ENCODE measurements at places on chromosomes 3 and 15.

DNA sequence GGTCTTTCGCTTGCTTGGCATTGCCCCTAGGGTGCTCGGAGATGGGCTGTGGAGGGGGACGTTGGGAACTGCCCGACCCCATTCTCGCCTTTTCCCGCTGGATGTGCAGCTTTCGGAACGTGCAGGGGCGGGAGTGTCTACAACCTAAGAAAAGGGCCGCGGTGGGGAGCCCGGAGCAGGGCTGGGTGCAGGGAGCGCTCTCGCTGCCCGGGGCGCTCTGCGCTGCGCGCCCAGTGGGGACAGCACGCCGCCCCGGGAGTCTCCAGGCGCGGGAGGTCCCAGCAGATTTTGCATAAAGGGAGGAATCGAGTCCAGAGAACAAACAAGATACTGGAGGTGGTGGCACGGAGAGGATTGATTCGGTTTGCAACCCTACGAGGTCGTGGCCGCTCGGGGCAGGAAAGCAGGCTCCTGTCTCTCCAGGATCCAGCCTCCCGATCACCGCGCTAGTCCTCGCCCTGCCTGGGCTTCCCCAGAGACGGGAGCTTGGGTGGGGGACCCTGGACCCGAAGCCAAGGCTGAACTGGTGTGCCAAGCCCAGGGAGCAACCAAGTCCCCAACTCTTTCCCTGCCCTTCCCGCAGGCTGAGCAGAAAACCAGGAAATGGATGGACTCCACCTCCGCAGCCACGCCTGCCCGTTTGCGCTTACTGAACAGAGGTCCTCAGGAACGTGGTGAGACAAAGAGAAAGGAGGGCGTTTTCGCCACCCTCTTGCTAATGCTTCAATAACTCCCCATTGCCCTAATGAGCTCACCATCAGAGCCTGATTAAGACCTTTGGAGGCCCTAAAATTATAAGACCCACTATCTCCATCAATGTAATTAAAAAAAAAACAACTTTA, 59.7 kb downstream of the NOX5 start:
- DNase-seq = no peak

- no peak for DNase-seq
Observed at GRCh38 chr3:148852271-148852992, 12.7 kb upstream of the CPA3 start.

- no peak for DNase-seq
Observed at GRCh38 chr15:74392451-74392830, 25.0 kb upstream of the CYP11A1 start.

DNA sequence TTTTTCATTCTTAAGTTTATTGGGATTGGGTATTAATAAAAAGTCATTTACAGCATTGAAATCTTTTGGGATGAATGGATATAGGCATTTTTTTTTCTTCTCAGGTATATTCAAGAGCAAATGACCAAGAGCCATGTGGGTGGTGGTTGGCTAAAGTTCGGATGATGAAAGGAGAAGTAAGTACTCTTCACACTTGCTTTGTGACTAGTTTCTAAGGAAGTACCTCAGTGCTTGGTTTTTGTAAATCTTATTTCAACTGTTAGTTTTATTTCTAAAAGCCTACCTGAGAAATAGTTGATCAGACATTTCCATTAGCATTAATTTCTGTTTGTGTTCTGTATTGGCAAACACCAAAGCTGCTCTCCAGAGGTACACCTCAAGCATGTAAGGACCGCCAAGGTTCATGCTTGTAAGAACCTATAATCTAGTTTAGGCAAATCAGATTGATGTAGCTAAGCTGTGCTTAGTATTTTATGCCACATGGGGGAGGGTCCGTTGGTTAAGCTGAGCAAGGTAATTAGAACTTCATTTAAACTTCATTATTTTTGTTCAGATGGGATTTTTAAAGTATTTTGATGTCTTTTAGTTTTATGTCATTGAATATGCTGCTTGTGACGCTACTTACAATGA, 35.4 kb downstream of the FXR1 start:
- no peak for DNase-seq

GRCh38 chr3:144104679-144105078, 133.1 kb downstream of the DIPK2A start:
- no peak for DNase-seq

DNA sequence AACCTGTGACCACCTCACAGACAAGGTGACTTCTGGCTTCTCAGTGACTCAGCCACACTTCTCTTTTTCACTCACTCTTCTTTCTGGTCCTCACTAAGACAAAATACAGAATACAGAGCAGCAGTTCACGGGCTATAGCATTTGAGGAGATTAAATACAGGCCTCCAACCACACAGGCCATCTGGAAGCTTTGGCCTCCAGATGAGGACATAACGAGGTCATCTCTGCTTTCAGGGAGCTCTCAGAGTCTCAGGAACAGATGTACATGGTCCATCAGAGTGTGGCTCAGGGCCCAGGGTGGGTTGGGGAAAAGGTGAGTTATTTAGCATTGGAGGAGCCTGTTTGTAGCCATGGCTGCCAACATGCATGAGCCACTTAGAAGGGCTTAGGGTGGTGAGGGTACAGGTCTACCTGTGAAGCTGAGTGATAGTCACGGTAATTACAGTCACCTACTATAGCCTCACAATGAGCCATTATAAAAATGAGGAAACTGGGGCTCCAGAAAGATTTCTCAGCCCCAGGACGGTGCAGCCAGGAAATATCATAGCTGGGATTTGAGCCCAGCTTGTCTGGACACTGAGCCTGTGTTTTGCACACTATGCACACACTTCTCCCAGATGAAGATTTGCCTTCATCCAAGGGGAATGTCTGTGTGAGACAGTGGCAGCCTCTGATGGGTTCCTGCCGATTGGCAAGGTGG, 159.8 kb upstream of the CTDSPL start:
- no peak for DNase-seq

DNA sequence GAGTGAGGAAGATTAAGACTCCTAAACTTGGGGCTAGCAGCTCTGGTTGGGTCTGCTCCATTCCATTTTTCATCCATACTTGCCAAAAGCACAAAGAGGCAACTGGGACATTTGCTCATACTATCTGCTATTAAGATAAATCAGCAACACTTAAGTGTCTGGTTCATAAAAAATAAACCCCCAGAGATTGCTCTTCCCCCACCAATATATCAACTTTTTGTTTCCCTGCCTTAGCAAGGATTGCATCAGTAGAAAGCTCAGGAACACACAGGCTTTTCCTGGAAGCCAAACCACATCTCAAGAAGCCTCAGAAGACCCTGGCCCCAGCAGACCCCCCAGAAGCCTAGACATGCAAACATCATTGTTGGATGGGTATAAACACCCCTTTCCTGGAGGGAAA, 232.4 kb upstream of the WNT5A start:
- no peak for DNase-seq

GRCh38 chr3:53581671-53582070, 87.3 kb downstream of the CACNA1D start:
- DNase-seq = no peak

GRCh38 chr15:44529864-44530604, 6.9 kb upstream of the EIF3J start:
- DNase-seq = no peak

- no peak for DNase-seq
Observed at GRCh38 chr15:95698230-95698629, 632.3 kb upstream of the NR2F2 start.

DNA sequence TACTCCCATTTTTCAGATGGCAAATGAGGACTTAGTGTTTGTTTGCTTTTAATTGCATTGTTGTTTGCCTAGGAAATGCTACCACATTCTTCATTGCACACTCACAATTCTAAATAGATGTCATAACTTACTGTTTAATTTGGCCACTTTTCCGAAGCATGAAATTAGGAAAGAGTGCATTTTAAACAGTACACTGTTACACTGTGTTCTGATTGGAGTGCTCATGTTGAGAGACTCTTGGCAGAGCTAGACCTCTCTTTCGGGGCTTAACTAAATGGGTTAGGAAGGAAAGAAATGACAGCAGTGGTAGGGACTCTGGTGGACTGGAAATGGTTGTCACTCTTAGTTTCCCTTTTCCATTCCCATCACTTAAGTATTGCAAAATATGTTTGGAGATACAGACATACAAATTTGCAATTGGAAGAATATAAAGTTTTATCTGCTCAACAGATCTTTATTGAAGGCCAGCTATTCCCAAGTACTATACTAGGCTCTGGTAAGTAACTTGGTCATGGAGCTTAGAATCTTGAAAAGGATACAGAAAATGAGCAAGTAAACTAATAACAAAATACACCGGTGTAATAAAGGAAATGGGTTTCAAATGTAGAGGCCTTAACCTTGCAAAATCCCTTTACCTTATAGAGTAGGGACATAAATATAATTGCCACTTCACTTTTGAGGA, 90.2 kb downstream of the DCUN1D1 start:
- DNase-seq = no peak

DNA sequence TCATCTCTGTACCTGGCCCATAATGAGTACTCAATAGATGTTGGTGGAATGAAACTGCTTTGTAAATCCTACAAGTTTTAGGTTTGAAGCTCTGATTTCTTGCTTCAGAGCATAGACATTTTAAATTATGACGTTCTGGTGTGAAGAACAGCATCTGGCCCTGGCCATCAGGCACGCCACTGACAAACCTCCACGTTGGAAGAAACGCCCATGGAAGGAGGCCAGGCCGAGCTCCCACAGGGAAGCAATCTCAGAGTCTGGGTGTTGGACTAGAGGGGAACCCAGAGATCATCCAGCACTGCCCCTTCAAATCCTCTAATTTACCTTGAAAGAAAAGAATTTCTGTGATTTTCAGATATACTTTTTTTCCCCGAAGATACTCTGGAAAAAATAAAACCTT, 328.1 kb upstream of the RGMA start:
- DNase-seq = no peak

All from renal cortex interstitium (tissue), 15 donors.